ENCODE measurements at places on chromosomes 3 and 15.

DNA sequence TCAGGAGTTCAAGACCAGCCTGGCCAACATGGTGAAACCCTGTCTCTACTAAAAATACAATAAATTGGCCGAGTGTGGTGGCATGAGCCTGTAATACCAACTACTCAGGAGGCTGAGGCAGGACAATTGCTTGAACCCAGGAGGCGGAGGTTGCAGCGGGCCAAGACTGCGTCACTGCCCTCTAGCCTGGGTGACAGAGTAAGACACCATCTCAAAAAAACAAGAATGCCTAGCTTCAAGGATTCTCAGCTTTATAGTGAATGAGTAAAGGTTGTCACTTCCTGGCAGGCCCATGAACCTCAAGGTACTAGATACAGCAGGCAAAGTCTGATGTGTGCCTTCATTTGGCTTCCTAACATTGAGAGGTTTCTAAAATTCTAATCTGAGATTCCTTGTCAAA, 14.4 kb downstream of the THOC7 start:
- no peak for DNase-seq

DNA sequence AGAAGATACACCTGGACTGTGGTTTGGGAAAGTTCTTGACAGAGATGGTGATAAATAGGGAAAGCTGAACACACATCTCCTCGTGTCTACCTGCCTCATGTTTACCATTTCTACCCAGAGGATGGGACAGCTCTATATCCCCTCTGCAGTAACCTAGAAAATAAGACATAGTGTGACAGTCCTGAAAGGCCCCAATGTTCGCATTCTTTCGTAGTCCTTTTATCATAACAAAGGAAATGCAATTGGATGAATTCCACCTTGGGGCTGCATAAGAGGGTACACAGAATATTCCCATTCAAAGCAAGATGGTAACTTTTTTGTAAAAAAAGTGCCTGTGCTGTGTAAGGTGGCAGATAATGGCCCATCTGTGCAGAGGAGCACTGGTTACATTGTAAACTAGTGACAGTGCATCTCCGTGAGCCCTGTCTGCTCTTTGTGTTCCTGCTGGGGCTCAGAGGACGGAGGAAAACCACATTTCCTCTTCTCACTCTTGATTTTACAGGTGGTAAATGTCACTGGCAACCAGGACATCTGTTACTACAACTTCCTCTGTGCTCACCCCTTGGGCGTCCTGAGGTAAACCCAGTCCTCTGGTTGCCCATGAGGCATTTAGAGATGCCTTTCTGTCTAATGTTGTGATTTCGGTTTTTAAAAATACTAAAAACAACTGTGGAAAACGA, 74.3 kb downstream of the SIDT1 start:
- DNase-seq = no peak

DNA sequence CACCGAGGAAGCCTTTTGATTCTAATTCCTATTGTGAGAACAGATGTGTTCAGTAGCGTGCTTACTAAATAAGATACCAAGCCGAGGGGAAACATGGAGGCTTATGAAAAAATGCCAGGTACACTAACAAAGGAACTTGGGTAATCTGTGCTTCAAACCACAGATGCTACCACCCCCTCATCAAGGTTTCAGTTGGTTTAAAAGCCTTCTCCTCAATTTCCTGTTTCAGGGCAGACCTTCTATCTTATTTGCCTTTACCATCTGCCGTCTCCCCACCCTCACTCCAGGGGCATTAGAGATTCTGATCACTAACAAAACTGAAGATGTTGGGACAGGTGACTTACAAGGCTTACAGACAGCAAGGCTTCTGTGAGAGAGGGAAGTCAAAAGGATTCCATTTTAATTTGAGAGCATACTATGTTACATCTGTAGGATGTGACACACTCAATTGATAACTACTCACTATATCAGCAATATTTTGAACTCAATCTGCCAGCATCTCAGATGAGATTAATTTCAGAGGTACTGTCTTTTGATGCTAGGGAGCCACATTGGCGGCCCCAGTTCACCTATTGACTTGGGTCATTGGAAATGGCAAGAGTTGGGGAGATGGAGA, 60.6 kb upstream of the PLCL2 start:
- no peak for DNase-seq

- DNase-seq = no peak
Measured at GRCh38 chr3:156341332-156341731, 213.6 kb downstream of the SSR3 start.

DNA sequence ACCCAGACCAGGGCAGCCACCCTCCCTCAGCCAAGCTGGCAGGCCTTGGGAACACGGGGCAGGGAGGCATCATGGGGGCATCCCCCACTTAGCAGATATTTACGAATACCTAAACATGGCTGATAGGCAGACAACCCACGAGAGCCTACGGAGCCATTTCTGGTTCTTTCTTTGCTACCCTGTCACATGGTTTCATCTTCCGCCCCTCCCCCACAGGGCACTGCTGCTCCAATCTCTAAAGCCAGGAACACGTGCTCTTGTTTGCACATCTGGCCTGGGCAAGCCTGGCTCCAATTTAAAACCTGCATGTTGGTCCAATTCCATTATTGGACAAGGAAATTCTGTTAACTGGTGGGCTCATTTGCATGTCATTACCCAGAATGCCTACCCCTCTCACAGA, 447.4 kb upstream of the NR2F2 start:
- no peak for DNase-seq

GRCh38 chr3:157534725-157535161, 31.5 kb upstream of the VEPH1 start:
- DNase-seq = no peak

DNA sequence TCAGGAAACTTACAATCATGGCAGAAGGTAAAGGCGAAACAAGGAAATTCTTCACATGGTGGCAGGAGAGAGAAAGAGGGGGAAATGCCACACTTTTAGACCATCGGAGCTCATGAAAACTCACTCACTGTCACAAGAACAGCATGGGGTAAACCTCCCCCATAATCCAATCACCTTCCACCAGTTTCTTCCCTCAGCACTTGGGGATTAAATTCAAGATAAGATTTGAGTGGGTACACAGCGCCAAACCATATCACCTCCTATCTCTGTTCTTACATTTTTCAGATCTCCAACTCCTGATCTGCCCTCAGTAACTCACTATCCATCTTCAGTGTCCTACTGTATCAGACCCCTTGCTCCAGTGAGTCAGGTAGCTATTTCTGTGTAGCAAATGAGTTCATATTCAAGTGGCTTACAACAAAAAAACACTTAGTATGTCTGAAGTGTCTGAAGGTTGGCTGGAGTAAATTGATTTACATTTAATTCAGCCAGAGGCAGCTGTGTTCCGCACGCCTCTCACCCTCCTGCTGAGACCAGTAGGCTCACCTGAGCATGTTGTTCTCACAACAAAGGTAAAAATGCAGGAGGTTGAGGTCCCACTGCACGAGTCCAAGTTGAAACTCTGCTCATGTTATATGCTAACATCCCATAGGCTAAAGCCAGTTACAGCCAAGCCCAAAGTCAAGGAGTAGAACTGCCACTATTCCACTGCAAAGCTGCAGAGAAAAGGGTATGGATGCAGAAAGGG, 180.7 kb upstream of the LMCD1 start:
- no peak for DNase-seq

- DNase-seq = no peak
Measured at GRCh38 chr3:183962807-183963206, 54.9 kb downstream of the ABCC5 start.

- DNase-seq = no peak
Measured at GRCh38 chr3:76038949-76039348, 253.6 kb upstream of the ZNF717 start.

GRCh38 chr3:175526191-175526590, 667.1 kb downstream of the NAALADL2 start:
- no peak for DNase-seq

DNA sequence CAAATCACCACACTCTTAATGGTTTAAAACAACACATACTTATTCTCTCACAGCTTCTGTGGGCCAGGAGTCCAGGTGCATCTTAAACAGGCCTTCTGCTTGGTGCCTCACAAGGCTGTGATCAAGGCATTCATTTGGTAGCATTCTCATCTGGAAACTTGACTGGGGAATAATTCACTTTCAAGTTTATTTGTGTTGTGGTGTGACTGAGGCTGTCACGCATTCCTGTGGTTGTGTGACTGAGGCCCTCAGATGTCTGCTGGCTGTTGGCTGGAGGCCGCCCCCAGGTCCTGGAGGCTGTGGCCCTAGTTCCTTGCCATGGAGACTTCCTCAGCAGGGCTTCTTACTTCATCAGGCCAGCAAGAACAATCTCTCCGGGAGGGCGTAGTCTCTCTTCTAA, 16.9 kb upstream of the FAM3D start:
- no peak for DNase-seq

GRCh38 chr15:79370716-79371115, 59.8 kb downstream of the TMED3 start:
- DNase-seq = no peak

DNA sequence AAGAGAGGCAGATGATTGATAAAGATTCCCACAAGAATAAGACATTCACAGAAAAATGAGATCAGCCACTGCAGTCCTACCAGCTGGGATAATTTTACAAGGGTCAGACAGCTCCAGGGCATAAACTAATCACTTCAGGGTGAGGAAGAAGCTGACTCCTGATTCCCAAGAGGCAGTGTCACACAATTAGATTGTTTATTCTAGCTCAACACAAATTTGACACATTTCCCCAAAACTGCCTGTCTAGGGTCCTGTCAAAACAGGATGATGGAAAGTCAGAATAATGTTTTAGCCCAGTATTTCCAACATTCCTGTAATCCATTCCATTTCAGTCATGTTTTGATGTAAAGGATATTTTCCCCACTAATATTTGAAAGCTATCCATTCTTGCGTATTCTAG, 110.8 kb downstream of the TNIK start:
- DNase-seq = no peak

Data from small intestine (tissue), 16 donors.